Fibroblast of skin of right biceps (primary cell): ENCODE measurements at places on chromosomes 7 and 10.

DNA sequence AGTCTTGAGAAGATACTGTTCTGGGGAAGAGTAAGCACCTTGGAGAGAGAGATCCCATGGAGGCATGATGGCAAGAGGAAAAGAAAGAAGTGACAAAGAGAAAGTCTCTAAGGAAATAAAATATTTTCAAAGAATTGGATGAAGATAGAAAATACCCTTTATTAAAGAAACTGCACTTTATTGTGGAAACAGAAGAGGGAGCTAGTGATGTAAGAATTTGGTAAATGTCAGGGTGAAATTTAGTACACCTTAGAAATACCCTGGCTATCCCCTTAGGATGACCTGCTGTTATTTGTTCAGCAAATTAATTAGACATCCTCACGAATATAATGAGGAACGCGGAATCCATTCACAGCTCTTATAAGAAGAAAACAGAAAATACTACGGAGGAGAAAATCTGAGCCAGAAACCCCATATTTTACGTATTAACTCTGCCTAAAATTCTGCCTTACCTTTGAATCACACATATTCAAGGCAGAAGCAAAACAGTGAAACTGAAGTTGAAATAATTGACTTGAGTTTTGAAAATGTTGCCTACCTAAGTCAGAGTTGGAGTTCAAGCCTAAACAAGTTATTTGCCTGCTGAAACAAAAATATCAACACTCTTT lies 90.7 kb downstream of the TFPI2 start:
- DNase-seq, result peak; percentile 20

GRCh38 chr10:30970760-30971460 lies 60.8 kb downstream of the ZNF438 start:
- peak; percentile 44 for DNase-seq

DNA sequence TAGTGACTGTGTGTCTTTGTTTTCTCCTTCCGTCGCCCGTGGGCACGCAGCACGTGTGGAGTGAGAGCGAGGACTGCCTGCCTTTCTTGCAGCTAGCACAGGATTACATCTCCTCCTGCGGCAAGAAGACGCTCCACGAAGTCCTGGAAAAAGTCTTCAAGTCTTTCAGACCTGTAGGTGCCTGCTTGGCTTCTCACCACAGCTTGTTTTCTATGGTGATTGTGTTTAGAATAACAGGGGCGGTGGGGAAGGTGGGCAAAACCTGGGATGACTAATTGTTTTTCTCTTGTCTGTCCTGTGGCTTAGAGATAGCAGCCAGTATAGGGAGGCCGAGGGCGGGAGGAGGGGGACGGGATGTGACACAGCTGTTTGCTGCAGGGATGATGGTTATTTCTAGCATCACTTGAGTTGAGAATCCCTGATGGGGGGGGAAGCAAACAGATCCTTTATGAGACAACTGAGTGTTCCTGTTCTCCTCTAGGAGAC lies 11.4 kb downstream of the MTURN start:
- peak; percentile 7 for DNase-seq

DNA sequence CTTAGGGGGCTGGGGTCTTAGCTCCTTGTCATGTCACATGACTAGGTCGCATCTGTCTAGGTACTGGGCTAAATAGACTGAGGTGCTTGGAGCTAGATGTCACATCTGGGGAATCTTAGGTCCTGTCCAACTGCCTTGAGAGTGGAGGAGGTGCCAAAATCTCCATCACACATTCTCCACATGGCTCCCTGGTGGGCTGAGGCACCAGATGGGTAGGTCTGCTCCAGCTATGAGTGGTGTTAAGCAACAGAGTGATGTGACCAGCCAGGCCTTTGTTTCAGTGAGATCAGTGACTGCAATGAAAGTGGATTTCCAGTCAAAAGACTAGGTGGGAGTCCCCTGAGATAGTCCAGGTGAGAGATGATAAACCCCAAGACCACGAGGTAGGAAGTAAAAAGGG lies 251.8 kb downstream of the BMPER start:
- peak; percentile 44 for DNase-seq

DNA sequence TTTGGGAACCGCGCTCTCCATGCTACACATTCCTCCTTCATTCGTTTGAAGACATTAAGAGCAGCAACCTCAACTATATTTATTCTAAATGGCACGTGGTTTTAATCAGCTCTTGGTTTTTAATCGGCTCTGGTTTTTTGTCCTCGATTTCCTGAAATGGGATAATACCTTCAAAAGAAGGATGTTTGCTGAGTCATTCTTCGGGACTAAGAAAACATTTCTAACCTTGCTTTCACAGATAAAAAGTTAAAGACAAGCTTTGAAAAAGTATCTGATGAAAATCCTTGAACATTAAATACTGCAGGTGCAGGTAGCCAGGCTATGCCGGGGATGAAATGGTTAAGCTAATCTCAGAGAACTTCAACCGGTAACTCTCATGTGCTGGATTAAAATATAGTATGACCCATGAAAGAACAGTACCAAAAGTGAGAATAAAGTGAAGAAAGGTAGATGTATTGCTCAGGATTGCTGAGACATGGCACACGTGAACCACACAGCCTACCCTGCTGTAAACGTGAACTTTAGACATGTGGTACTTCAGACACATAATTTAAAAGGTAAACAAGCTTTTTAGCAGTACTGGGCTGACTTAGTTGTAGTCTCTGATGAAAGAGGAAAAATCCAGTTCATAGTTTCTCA lies 89.1 kb downstream of the PTPRN2 start:
- DNase-seq, result no peak

GRCh38 chr10:101938305-101939007 lies 94.9 kb upstream of the KCNIP2 start:
- peak; percentile 88 for DNase-seq

DNA sequence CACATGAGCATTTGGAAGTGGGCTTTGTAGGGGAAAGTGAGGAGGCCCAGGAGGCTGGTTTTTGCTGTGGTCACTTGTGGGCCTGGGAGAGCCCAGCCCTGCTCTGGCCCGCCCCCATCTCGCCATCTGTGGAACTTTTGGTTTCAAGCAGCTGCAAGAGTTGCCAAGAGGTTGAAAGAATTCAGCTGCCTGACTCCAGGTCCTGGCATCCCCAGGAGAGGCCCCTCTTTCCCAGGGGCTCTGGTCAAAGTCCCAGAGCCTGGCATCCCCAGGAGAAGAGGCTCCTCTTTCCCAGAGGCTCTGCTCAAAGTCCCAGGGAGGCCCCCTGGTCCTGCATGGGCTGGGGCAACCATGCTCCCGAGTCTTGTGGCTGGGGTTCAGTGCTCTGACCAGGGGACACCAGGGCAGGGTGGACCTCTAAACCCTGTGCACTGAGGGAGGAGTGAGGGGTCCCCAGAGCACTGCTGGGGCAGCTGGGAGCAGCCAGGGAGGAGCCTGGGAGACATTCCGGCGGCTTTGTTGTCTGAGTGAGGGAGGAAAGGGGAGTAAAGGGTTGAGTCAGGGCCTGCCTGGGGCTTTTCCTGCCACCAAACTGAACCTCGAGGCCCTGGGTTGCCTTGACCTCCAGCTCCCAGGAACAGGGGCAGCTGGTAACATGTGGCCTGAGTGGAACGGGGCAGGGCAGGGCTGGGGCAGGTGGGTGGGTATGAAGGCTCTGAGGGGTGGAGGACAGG lies 27.7 kb upstream of the CSGALNACT2 start:
- DNase-seq, result peak; percentile 13

DNA sequence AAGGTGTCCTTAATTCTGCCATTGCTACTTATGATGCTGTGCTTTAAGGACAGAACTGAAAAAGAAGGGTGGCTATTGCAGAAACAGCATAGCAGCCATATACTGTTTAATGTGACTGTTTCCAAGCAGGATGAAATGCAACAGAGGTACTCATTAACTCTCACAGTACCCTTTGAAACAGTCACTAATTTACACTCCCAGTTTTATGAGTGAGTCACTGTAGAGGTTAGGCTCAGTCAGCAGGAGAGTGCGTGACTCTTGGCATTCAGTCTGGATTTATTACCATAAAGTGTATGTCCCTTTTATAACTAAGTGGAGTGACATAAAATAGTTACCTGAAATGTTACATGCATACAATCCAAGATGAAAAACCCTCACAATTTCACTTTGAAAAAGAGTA lies 27.7 kb downstream of the ALDH18A1 start:
- DNase-seq, result no peak

DNA sequence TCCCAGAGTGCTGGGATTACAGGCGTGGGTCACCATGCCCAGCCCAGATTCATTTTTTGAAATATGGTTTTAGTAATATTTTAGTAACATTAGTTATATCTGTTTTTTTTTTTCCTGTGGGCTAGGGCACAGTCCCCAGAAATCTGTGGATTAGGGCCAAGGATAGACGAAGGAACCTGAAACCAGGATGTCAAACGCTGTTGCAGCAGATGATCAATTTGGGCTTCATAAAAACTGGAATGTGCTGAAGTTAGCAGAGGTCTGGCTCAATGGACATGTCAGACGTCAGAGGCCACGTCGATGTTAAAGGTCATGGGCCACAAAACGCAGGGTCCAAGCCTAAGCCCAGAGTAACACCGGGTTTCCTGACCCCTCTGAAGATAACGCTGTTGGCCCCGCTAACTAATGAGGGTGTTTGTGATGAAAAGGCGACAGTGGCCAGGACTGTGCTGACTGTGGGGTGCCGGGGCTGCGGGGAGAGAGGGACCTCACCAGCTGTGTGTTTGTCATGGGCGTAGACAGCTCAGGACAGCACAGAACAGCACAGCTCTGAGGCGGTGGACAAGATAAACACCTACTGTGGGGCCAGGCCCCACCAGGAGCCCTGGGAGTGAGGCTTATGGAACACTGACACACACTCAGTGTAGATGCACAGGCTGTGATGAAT lies 23.8 kb upstream of the GTPBP4 start:
- DNase-seq, result peak; percentile 42

DNA sequence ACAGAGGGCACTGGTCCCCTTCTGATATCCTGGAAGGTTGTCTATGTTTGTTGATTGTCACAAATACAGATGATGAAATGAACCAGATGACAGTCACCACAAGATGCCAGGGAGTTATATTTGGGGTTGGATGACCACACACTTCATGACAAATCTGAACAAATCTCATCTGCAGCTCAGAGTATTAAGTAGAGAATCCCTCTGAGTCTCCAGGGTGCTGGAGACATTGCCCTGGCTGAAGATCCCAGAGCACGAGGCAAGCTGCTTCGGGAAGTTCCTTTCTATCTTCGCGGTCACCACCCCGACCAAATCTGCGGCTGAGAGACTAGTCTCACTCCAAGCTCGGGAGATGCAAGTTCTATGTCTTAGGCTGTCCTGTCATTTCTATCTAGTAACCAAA lies 9.0 kb downstream of the DENND2A start:
- no peak for DNase-seq

GRCh38 chr7:84998665-84999064 lies 188.2 kb downstream of the SEMA3D start:
- no peak for DNase-seq

GRCh38 chr10:33706191-33706590 lies 371.7 kb upstream of the NRP1 start:
- DNase-seq, result peak; percentile 85

GRCh38 chr10:13769946-13770345 lies 183.2 kb downstream of the PRPF18 start:
- DNase-seq, result peak; percentile 89

DNA sequence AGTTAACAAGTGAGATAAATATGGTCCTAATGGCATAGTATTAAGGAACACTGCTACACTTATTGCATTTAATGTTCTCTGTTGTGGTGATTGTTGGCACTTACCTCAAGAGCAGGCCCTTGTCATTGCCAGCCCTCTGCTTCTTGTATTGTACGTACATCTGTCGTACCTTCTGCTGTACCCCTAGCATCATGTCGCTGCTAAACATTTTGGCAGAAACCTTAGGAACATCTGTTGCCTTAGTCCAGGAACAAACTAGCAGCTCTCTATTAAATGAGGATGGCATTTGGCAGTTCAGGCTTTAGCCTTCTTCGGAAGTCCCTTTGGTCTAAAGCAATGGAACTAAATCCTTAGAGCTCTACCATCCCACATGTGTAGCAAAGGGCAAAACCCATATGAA lies 47.6 kb downstream of the PRKG1 start:
- no peak for DNase-seq

DNA sequence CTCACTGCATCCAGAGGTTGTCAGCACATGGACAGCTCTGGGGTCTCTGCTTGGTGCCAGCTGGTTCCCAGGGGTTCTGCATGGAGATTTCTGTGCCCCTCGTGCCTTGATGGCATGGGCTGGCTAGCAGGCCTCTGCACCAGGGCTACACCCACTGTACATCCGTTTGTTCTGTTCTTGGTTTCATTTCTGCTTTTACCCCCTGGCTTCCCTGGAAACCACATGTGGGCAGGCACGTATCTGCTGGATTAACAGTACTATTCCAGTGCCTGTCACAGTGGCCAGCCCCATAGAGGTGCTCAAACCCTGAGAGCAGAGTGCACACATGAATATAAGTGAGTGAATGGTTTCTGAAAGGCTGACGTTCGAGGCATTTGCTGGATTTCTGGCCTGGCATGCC lies 207.2 kb upstream of the GPR26 start:
- no peak for DNase-seq

- peak; percentile 51 for DNase-seq
Observed at GRCh38 chr7:43021431-43021830, 89.3 kb downstream of the MRPL32 start.

GRCh38 chr10:11164803-11165590 lies 147.3 kb downstream of the CELF2 start:
- peak; percentile 94 for DNase-seq

GRCh38 chr10:45443101-45444009 lies 69.3 kb downstream of the ALOX5 start:
- DNase-seq, result no peak

GRCh38 chr10:120981601-120982391 lies 130.6 kb downstream of the WDR11 start:
- no peak for DNase-seq

DNA sequence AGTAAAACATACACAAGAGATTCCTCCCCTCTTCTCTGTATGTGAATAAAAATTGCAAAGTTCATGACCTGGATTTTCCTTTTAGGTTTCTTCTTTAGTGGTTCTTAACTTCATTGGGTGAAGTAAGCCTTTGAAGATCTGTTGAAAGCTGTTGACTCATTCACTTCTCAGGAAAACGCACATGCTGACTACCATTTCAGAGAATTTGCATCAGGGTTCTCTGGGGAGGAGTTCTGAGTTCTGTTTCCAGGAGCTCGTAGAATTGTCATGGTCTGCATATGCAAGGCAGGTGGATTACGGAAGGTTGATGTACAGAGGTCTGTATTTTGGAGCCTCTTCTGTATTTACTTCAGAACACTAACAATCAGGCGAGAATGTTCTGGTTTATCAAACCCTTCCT lies 962 bp upstream of the SLC26A4 start:
- DNase-seq, result peak; percentile 83

- no peak for DNase-seq
Observed at GRCh38 chr7:151537818-151538561, 18.3 kb upstream of the RHEB start.

- DNase-seq, result no peak
Observed at GRCh38 chr10:98424295-98425254, 9.6 kb upstream of the PYROXD2 start.
